Kasumi-1 (cell line): ENCODE measurements at places on chromosomes 3 and 15.

- no peak for DNase-seq
These were observed 11.6 kb upstream of the DPH6 start for GRCh38 chr15:35557544-35557943.

GRCh38 chr15:36152936-36153335 is 426.5 kb upstream of the CDIN1 start:
- DNase-seq, result no peak

GRCh38 chr3:53795789-53796560 is 50.2 kb downstream of the CHDH start:
- DNase-seq, result no peak

DNA sequence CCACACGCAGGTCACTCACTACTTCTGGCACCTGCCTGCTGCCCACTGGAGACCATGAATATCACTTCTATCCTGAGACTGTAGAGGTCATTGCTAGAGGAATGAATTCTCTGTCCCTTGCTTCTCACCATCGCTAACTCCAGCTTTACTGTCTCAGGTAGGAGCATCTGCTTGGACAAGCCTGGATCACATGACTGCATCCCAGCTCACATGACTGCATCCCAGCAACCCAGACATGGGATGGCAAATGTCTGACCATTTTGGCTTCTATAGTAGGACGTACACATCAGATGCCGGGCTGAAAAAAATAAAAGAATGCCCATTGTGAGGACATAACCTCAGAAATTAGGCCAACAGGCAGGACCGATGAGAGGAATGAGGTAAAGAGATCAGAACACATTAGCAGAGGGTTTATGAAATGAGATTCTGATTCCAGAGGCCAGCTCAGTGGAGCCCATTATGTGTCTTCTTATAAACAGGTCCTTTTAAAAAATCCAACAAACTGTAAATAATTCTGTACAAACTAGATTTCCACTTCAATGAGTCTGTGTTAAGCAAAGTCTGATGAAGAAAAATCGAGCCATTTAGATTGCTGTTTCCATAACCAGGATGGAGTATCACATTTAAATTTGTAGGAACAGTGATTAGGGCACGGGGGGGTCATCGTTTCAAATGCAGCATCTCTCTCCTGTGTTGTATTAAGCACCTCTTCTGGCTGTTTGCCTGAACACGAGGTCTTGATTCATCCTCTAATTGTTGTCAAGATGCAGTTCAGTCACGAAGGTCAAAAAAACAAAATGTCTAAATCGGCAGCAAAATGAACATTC is 126.7 kb downstream of the MTHFS start:
- DNase-seq, result no peak

DNA sequence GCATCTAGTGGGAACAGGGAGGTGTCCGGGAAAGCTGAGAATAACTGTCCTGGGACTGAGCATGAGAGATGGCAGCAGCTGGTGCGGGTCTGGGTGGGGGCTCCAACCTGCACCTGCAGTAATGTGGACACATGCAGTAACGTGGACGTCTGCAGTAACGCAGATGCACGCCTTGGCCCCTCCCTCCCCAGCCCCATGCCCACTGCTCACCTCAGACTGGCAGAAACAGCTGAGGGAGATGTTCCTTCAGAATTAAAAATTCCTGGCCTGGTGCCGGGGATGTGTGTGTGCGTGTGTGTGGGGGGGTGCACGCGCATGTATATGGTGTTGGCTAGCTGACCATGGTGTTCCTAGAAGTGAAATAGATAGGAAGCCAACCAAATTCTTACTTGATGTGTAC is 86.7 kb upstream of the OXTR start:
- no peak for DNase-seq

GRCh38 chr3:110568246-110568645 is 503.4 kb upstream of the NECTIN3 start:
- DNase-seq, result no peak

GRCh38 chr15:80659375-80659774 is 35.7 kb upstream of the ABHD17C start:
- DNase-seq, result no peak

- no peak for DNase-seq
These were observed 14.4 kb downstream of the HES1 start for GRCh38 chr3:194150252-194150934.

DNA sequence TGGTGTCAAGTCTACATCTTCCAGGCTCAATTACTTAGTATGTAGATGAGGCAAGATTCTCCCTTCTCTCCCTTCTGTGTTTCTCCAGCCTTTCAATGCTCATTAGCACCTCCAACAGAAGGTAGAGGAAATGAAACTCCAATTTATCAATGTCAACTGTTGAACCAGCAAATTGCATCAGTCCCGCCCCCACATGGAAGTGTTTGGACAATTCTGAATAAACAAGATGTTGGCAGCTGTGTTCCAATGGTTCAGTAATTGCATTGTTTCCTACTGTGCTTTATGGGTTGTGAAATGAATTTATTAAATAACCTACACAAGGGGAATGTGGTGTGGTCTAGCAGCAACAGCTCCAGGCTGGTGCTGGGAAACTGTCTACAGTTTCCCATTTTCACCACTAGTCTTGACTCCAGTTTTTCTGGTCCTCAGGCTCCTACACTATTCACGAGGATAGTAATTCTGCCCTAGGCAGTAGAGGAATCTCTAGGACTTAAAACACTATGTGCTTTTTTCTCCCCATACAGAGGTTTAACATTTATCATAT is 91.9 kb downstream of the MB21D2 start:
- DNase-seq, result no peak

GRCh38 chr15:67156834-67157233 is 91.4 kb downstream of the SMAD3 start:
- no peak for DNase-seq

- no peak for DNase-seq
These were observed 722 bp upstream of the CCDC50 start for GRCh38 chr3:191328383-191328961.

- DNase-seq, result peak; percentile 90
These were observed 28.8 kb downstream of the LYSMD4 start for GRCh38 chr15:99704444-99704838.

GRCh38 chr3:41418961-41419691 is 219.8 kb downstream of the CTNNB1 start:
- peak; percentile 18 for DNase-seq

DNA sequence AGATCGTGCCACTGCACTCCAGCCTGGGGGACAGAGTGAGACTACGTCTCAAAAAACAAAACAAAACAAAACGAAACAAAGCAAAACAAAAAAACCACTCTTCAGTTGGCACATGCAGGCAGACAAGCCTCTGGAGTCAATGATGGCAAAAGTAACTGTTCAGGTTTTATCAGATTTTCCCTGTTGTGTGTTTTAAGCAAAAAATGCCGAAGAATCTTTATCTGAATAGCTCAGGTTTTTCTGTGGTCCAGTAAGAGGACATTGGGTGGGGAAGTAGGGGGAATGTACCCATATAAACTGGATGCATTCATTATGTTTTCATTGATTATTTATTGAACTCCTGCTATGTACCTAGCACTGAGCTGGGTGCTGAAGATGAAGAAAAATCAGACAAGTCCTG is 20.8 kb upstream of the BCL2A1 start:
- no peak for DNase-seq

GRCh38 chr3:71488882-71489281 is 94.6 kb downstream of the FOXP1 start:
- no peak for DNase-seq

DNA sequence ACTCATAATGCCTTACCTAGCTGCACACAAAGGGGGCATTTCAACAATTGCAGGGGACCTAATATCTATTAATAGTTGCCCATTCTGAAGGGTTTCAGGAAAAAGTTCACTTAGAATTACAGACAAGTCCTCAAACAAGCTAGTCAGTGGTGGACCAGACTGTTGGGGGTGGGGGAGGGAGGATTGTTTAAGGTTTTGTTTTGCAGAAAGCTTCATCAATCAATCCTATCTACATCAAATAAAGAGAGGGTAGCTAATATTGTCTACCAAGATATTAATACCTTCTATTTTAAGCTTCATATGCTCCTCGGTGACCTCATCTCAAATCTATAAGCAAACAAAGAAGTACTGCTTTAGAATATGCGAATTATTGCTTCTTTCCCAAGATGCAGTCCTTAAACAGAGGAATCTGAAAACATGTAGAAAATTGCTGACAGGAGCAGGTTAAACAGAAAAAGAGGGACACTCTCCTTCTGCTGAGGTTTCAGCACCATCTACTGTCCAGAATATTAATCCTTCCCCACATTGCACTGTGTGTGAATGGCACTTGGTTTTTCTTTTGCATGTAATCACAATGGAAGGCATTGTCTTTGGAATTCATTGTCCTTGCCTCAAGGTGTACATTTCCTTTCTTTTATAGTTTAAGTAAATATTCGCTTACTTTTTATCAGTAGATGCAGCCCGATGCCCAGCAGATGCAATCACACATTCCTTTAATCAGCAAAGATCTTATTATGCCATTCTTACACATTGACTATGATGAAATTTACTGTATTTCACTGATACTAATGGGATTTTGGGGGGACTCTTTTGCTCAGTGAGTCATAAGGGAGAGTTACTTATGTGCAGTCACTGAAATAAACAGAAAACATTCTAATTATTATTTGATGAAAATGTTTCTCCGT is 94.7 kb downstream of the IL5RA start:
- DNase-seq, result peak; percentile 44

DNA sequence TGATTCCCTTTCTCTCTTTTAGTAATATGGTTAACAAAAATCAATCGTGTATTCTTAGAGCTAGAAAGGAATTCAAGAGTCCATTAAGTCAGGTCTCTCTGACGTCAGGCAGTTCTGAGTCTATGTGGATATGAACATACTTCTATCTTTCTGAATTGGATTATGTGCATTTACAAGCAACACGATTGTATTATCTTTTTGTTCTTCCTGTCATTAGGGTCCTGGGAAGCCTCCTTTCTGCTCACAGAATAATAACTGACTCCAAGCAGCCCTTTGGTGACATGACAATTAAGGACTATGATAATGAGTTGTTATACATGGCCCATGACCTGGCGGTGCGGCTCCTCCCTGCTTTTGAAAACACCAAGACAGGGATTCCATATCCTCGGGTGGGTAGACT is 14.0 kb downstream of the EDEM1 start:
- DNase-seq, result no peak

DNA sequence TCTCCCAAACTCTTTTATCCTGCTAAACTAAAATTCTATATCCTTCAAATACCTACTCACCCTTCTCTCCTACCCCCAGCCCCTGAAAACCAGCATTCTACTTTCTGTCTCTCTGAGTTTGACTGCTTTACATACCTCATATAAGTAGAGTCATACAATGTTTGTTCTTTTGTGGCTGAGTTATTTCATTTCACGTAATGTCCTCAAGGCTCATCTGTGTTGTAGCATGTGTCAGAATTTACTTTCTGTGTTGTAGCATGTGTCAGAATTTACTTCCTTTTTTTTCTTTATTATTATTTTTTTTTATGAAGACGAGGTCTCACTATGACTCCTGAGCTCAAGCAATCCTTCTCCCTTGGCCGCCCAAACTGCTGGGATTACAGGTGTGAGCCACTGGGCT is 20.1 kb downstream of the IFT122 start:
- DNase-seq, result no peak

GRCh38 chr15:29438703-29439055 is 169.1 kb upstream of the NSMCE3 start:
- DNase-seq, result no peak

GRCh38 chr3:185318141-185318540 is 44.8 kb upstream of the MAP3K13 start:
- DNase-seq, result no peak

DNA sequence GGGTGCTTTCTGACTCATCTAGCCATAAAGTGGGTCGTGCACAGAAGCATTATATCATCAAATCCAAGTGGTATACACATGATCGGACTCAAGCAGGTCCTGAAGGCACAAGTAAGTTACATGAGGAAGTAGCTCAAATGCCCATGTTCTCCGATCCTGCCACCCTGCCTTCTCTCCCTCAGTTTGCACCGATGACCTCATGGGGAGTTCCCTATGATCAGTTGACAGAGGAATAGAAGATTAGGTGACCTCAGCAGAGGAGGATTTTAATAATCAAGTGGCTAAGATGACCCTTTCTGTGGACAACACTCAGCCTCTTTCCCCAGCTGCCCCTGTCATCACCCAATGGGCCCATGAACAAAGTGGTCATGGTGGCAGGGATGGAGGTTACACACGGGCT is 149.5 kb downstream of the TBC1D5 start:
- no peak for DNase-seq

GRCh38 chr3:145190138-145190537 is 970.8 kb downstream of the PLOD2 start:
- no peak for DNase-seq

DNA sequence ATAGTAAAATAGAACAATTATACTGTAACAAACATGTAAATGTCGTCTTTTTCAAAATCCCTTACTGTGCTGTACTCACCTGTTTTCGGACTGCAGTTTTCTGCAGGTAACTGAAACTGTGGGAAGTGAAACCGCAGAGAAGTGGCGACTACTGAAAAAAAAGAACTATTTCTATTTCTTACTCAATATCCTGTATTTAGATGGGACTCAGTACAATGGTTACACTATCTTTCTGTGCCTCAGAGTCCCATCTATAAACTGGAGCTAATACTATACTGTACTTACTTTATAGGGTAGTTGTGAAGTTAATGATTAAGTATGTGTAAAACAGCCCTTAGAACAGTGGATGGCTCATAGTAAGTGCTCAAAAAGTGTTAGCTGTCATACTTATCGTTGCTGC is 14.3 kb upstream of the P2RY12 start:
- no peak for DNase-seq

GRCh38 chr3:152719264-152719663 is 115.7 kb upstream of the P2RY1 start:
- DNase-seq, result peak; percentile 53

DNA sequence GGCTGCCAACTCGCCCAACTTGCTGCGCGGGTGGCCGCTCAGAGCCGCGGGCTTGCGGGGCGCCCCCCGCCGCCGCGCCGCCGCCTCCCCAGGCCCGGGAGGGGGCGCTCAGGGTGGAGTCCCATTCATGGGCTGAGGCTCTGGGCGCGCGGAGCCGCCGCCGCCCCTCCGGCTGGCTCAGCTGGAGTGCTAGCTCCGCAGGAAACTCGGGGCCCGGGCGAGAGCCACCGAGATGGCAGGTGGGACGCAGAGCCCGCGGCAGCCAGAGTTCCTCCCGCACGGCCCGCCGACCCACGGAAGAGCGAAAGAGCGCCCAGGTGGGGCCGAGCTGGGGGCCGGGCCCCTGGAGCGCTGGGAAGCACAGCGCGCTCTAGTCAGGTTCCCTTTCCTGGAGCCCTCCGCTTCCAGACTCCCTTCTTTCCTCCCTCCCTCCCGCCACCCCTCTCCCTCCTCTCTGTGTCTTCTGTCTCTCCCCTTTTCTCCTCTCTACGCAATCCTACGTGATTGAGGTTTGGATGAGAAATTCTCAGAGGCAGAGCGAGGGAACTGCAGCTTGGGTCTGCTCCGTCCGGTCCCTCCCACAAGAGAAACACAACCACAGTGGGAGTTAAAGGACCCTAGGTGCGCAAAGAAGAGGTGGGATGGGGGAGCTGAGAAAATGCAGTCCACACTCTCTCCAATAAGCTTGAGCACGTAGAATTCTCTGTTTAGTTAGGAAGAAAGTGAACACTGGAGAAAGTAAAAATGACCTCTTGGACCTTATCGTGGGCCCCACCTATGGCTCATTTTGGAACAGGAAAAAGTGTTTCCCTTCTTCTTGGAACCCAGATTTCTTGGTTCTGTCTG is 317.3 kb downstream of the FGF12 start:
- no peak for DNase-seq

GRCh38 chr15:80618685-80619400 is 76.3 kb upstream of the ABHD17C start:
- DNase-seq, result no peak
